ENCODE measurements at places on chromosomes 2 and 18.

- DNase-seq, result no peak
These were observed 2.1 kb downstream of the ZNF532 start for GRCh38 chr18:58866773-58867150.

- no peak for DNase-seq
These were observed 158.1 kb downstream of the METTL4 start for GRCh38 chr18:2412996-2413751.

- no peak for DNase-seq
These were observed 359.3 kb downstream of the IRS1 start for GRCh38 chr2:226440127-226440918.

DNA sequence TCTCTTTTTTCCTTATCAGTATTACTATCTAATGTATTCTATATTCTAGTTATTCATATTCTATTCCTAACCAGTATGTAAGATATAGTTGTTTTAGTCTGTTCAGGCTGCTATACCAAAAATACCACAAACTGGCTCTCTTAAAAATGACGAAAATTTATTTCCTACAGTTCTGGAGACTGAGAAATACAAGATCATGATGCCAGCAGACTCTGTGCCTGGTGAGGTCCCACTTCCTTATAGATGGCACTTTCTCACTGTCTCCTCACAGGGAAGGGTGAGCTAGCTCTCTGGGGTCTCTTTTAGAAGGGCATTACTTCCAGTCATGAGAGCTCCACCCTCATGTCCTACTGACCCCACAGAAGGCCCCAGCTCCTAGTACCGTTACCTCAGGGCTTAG, 4.8 kb upstream of the ARHGAP15 start:
- no peak for DNase-seq

GRCh38 chr2:5412001-5412400, 280.2 kb upstream of the SOX11 start:
- DNase-seq, result no peak

DNA sequence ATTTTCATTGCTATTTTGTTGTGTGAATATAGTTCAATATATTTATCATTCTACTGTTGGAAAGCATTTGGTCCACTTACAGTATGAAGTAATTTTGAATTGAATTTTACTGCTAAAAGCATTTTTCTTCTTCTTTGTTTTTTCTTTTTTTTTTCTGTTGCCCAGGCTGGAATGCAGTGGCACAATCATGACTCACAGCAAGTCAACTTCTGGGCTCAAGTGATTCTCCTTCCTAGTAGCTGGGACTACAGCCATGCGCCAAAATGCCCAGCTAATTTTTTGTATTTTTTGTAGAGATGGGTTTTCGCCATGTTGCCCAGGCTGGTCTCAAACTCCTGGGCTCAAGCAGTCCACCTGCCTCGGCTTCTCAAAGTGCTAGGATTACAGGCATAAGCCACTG, 2.4 kb upstream of the ETAA1 start:
- DNase-seq, result no peak

DNA sequence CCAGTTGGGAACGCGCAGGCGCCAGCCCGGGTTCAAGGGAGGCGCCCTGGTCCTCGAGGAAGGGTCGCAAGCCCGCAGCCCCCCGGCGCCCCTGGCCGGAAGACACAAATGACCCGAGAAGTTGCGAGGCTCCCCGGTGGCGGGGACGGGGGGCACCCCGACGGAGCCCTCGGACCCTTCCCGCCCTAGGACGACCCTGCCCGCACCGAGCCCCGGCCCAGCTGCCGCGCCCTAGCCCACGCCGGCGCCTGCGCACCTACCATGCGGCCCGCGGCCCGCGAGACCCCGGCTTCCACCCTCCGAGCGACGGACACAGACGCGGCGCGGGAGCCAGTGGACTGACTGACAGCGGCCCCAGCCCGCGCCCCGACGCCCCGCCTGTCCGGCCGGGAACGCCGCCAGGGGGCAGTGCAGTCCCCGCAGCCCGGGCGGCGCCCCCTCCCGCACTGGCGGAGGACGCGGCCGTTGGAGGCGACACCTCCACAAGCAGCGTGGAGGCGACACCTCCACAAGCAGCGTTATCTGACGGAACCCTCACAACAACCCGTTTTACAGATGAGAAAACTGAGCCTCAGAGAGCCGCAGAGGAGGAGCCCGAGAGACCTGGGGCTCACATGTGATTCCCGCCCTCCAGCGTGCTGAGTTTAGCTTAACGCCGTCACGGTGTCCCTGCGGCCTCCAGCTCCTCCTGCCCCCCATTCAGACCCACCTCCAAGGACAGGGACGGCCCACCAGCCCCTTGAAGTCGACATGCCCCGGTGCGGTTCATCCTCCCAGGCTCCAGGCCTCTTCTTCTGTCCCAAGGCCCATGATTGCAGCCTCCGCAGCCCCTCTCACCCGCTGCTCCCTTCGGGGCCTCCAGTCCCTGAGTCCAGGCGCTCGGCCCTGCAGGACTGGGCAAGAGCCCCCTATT, at the start of gene NMUR1:
Gene NMUR1 (minus strand): TSS at position 347 of the 913 bp plus-strand sequence. CDS start 84 bp downstream, at position 263.
- no peak for DNase-seq

DNA sequence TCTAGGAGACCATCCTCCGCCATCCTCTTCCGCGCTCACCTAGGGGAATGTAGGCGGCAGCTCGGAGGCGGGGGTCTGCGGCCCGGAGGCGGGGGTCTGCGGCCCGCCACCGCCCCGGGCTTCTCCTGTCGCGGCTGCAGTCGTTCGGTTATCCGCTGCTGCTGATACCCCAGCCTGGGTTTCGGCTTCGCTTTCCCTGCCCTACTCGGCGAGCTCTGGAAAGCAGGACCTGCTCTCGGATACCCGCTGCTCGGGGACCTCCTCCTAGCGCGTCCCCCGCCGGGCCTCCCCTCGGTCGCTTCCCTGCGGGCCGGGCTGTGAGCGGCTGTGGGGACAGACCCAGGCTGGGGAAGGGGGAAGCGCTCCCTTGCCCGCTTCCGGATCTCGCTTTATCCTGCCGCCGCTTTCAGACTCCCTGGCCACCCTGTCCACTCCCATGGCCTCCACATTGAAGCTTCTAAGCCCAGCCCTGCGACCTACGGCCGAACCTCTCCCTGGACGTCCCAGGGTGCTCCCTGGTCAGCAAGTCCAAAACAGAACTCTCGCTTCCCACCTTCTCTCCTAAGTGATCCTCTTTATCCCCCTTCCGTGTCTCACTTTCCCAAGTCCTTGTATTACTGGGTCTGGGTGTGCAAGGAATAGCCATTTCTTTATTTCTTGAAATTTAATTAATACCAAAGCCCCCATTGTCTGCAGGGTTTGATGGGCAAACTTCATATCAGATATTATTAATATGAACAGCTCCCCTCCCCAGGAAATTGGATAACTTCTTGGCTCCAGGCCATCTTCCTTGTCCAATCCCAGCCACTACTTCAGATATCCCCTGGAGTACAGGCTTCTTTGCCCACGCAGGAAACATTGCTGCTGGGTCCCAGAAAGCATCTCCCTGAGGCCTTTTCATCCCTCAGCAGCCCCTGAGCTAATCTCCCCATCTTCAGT, 769 bp downstream of the FKBP1B start:
- no peak for DNase-seq

DNA sequence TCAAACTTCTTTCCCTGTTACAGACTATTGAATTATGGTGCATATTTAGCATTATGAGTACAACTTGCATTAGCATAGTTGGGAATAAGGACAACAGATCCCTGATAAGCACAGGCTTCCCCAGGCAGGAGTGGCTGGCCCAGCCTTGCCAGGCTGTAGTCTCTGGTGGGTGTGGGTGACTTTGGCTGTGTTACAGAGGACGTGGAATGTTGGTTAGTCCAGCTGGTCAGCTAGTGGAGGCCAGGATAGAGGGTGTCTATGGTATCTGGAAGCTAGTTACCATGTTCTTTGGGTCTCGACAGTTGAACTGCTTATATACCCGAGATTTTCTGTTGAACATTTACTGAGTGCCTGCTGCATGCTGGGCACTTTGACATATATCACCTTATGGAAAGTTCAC, 4.7 kb downstream of the SH3RF3 start:
- no peak for DNase-seq

DNA sequence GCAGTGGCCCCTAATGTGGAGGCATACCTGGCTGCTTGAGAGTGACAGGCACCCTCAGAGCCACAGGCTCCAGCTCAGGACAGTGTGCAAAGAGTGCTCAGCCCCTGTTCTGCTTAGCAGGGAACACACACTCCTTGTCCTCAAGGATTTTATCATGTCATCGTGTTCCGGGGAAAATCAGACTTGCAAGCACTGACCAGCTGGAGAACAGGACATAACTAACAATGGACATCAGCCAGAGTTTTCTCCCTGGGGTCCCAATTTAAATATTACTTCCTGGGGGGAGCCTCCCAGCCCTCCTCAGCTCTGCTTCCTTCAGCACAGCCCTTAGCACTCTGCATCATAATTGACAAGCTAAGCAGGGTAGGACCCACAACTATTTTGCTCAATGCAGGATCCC, 175.4 kb upstream of the ACAA2 start:
- DNase-seq, result no peak

- no peak for DNase-seq
These were observed 48.7 kb downstream of the GREB1 start for GRCh38 chr2:11582612-11582861.

- no peak for DNase-seq
These were observed 319.9 kb downstream of the NBAS start for GRCh38 chr2:15241201-15241600.

DNA sequence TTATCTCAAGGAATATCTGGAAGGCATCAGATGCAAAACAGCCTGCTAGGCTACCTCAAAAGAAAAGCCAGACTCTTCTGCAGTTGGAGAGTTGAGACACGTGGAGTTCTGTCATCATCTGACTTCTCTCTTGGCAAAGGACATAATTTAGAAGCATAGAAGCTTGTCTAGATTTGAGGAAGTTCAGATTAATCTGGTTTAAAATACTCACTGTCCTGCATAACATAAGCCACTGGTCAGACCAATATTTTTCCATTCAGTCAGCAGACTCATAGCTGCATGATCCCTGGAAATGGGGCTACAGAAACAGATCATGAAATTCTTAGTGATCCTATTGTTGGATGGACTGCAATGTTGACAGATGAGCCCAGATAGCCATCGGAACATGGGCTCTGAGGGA, 349.0 kb downstream of the TXNL1 start:
- DNase-seq, result no peak

GRCh38 chr2:19932928-19933327, 31.1 kb upstream of the TTC32 start:
- no peak for DNase-seq

- DNase-seq, result no peak
These were observed 27.6 kb upstream of the ASAP2 start for GRCh38 chr2:9178904-9179571.

DNA sequence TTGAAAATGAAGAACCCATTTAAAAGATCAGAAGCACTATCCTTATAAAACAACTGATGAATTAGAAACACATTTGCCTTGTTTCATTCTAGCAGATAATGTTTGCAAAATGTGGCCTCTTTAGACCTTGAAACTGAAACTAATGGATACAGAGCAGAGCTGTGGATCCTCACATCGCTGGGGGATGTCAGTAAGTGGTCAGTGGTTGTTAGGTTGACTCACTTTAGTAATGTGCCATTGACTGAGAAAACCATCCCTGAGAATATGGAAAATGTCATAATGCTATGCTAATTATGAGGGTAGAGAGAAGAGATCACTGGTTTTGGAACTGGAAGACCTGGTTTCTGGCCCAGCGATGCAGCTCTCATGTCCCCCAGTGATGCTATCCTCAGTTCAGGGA, 176.7 kb downstream of the MYO1B start:
- no peak for DNase-seq

- no peak for DNase-seq
These were observed 233.1 kb downstream of the HAUS1 start for GRCh38 chr18:46337271-46337670.

GRCh38 chr2:112643488-112643887, 2.3 kb upstream of the SLC20A1 start:
- DNase-seq, result no peak

DNA sequence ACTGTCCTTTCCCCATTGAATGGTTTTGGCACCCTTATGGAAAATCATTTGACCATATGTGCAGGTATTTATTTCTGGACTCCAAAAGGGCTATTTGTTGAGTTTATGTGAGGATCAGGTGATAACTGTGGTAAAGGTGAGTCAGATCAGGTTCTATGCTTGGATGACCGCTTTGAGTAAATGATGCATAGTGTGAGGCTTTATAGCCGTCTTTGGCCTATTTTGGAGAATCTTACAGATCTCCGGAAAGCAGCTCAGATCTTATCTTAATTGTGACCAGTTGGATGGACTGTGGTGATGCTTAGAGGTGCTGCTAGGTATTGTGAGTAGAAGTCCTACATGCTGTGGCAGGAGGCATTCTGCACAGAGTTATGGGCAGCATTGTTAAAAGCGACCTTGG, 126.2 kb downstream of the METTL8 start:
- no peak for DNase-seq

- no peak for DNase-seq
These were observed 4.2 kb downstream of the FOXI3 start for GRCh38 chr2:88448248-88448647.

GRCh38 chr18:48308027-48308635, 101.1 kb downstream of the ZBTB7C start:
- no peak for DNase-seq

GRCh38 chr2:102013206-102014040, 21.7 kb downstream of the IL1R2 start:
- no peak for DNase-seq

- DNase-seq, result no peak
These were observed 3.1 kb downstream of the WNT10A start for GRCh38 chr2:218883491-218884490.

GRCh38 chr2:38394903-38395341, 17.8 kb upstream of the ATL2 start:
- DNase-seq, result no peak

DNA sequence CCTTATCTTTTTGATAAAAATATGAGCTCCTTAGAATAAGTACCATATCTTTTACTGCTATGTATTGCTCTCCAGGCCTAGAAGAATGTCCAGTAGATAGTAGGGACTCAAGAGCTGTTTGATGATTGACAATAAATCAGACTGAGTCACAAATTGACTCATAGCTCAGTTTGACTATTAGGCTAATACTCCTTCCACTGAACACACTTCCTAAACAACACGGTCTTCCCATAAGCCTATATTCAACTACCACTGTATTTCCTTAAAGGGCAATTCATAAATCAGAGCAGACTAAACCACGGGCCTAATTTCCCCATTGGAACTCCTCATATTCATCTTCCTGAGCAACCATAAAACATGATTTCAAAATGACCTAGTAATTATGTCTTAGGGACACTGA, 258.5 kb downstream of the ALK start:
- DNase-seq, result no peak

- no peak for DNase-seq
These were observed 5.5 kb upstream of the NRBP1 start for GRCh38 chr2:27422958-27423357.

- DNase-seq, result no peak
These were observed 89.7 kb downstream of the NPAS2 start for GRCh38 chr2:100909534-100910081.

DNA sequence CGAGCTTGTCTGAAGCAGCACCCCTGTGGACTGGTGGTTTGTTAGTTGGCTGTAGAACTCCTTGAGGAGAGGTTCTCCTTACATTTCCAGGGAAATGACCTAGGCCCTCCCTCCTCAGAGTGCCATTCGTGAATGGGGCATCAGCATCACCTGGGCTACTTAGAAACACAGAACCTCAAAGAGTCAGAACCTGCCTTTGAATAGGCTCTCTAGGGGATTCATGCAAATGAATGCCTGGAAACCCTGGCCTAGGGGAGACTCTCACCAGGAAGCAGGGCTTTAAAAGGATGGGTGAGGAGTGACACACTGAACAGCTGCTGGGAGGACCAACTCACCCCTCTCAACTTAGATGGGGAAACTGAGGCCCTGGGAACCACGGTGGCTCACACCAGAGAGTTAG, 2.1 kb upstream of the MOCOS start:
- DNase-seq, result no peak

All from thymus (tissue), 14 donors.